ENCODE measurements at places on chromosomes 11 and 22.

GRCh38 chr11:111777094-111778046, 11.2 kb upstream of the PPP2R1B start:
- DNase-seq, result no peak

- DNase-seq, result no peak
Observed at GRCh38 chr11:125129316-125129993, 18.0 kb upstream of the TMEM218 start.

DNA sequence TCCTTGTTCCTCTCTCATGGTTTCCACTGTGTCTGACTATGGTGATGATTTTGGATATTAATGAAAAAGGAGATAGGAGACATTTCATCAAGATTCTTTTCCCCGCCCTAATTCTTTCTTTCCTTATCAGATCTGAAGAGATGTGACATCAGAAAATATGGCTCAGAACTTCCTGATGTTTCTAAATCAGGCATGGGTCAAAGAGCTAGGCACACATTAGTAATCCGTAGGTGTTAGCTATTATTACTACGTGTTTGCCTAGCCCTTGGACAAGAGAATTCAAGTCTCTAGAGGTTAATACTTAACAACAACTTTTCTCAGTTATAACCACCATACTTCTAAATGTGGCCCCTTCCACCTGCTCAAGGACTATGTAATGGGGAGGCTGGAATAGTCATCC, 5.8 kb downstream of the JOSD1 start:
- no peak for DNase-seq

- no peak for DNase-seq
Observed at GRCh38 chr11:57604296-57605027, 7.0 kb downstream of the SERPING1 start.

DNA sequence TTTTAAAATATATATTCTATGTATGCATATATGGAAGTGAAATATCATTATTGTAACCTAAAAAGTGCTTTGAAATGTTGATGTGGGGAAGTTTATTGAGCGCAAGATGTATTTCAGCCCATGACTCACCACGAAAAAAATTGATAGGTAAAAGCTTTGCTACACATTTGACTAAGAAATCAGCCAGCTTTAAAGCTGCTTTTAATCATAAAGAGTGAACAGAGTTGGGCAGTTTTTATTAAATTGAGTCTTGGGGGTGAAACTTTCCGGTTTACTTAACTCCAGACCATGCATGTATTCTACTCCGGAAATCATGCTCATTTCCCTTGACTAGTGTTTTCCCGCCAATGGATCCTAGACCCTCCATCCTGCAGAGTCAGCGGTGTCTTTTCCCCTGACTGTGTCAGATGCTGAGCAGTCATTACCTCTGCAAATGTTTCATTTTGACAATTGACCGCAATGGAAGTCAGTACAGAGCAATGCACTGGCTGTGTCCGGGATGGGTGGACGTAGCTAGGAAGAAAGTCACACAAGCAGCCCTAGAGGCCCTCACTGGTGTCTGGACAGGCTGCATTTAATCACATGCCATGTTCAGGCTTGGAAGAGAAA, 47.2 kb upstream of the MPEG1 start:
- DNase-seq, result no peak

DNA sequence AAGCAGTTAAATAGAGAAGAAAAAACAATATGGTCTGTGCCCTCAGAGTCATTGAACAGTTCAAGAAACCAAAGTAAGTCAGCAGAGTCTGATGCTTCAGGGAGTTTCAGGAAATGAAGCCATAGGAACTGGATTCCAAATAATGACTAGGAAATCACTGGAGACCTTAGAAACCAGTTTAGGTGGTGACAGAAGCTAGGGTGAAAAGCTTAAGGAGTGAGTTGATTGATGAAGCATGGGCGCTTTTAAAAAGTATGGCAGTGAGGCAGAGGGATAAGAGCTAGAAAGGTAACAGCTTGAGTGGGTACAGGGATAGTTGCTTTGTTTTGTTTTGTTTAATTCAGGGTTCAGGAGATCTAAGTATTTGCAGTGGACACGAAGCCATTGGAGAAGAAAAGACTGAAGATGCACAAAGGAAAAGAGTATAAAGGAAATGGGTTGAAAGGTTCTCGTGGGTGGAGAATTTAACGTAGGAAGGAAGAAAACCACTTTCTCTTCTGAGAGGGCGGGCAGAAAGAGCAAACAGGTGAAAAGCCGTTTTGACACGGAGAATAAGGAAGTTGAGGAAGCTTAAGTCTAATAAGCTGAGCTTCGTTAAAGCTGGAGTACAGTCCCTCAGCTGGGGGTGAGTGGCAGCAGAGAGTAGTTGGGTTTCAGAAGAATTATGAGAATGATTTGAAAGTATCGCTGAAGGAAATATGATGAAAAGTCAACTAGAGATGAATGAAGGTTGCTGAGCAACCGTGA, 14.8 kb downstream of the SGSM3 start:
- no peak for DNase-seq

All from epithelial cell of prostate (primary cell).